ENCODE measurements at places on chromosomes 16 and 17. TPM values are rescaled to one million over a fixed set of nuclear protein-coding genes. Genes with fewer than 3 reads are reported as not detected.

MFAP4 gene
- 275 TPM for polyA plus RNA-seq

GRCh38 chr16:72247821-72248253 lies 75.9 kb upstream of the PMFBP1 start:
- peak; percentile 56 for DNase-seq

DNA sequence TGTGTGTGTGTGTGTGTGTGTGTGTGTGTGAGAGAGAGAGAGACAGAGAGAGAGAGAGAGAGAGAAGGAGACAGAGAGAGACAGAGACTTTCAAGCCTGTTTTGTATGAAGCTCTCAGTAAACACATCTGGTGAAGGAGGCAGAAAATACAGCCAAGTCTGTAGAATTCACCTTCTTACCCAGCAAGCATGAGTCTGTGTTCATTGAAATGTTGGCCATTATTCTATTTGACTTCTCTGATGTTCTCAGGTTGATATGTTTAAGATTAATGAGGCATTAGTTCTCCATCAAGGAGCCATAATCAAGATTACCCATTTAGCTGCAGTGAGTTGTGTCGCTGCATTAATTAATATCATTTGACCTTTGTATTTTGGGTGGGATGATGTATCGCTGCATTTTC lies 895.8 kb upstream of the EEF2KMT start:
- no peak for DNase-seq

- no peak for DNase-seq
These were observed 244.0 kb downstream of the CPPED1 start for GRCh38 chr16:12559714-12560113.

CMTM1 gene
- polyA plus RNA-seq: 4.8 TPM

GRCh38 chr17:38322156-38322779 lies 21.5 kb downstream of the GPR179 start:
- DNase-seq: peak; percentile 36

DNA sequence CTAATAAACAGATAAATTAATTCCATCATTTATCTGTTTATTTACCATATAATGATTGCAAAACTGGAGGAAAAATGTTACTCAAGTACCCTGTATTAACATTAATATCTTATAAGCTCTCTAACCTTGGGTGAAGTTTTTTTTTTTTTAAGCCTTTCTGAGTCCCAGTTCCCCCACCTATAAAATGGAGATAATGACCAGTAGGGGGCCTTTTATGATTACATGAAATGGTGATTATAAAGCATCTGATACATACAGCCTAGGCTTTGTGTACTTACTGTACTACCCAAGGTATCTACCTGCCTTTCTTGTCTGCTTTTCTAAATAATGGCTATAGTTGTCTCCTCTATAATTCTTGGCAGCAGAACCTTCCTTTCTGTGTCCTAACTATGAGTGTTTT lies 22.6 kb downstream of the LRRC36 start:
- no peak for DNase-seq

Measured in muscle of back (tissue), 13 donors.